ENCODE measurements at places on chromosomes 4 and X.

DNA sequence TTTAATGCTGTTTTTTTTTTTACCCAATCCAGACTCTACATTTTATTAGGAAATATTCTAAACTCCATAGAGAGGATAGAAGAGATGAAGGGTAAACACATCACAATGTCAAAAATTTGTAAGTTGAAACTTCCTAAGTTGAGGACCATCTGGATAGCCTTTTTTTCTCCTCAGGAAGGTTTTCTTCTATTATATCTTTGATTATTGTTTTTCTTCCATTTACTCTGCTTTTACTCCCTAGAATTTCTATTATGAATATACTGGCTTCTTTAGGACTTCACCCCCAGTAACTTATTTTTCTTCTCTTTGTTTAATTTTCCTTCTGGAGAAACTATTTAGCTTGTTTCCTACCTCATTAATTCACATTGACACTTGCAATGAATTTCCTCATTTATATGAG, 71.2 kb upstream of the SLIT2 start:
- no peak for DNase-seq

GRCh38 chrX:17067534-17067933, 121.1 kb downstream of the REPS2 start:
- DNase-seq = no peak

DNA sequence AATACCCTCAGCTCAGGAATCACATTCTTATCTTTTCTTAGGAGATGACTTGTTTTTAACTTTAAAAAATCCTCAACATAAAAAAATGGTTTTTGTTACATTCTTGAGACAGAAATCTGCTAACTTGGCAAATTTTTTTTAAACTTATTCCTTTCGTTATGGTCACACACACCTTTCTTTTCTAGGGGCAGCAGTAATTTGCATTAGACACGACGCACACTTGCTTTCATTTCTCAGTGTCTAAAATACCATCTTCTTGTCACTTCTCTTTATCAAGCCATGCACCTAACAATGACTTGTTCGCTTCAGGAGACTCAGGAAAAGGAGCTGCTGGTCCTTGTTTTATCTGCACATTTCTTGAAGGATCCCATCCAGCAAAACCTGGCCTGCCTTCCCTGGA, 112.6 kb upstream of the TBL1X start:
- DNase-seq = no peak

GRCh38 chr4:83276299-83277040, 8.1 kb downstream of the COQ2 start:
- DNase-seq = no peak

GRCh38 chrX:11311706-11312105, 18.5 kb downstream of the AMELX start:
- DNase-seq = no peak

GRCh38 chrX:152930516-152930915, 32.6 kb downstream of the ZNF185 start:
- no peak for DNase-seq

DNA sequence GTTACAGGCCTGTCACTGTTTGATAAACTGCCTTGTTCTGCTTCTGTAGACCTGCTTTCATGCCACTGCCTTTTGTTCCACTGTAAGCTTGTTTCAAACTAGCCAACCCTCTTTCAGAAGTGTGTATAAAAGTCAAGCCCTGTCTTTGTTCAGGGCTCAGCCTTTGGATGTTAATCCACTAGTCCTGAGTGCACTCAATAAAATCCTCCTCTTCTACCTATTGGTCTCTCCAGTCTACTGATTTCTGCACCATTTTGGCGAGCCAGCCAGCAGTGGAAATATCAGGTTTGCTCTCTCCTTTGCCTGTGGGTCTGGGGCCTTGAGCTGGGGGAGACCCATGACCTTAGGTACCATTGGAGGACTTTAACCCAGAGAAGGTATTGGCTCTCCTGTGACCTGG, 901.6 kb upstream of the NDST4 start:
- no peak for DNase-seq

DNA sequence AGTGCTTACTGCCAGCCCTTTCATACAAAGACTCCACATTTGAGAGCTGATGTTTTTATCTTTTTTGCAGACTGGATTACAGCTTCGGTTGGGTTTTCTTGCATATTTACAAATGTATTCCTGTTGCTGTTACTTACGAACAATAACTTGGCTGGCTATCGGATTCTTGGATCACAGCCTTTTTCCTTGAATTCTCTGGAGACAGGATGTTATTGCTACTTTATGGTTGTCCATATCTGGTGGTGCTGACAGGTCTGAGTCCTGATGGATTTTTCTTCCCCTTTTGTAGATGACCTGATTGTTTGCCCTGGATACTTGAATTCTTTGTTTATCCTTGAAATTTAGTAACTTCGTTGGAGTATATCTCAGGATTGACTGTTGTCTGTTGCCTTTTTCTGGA, 77.7 kb downstream of the PDK3 start:
- no peak for DNase-seq
